ENCODE measurements at places on chromosomes 4 and X.

GRCh38 chrX:24375600-24376131 lies 15.2 kb downstream of the SUPT20HL1 start:
- no peak for DNase-seq

DNA sequence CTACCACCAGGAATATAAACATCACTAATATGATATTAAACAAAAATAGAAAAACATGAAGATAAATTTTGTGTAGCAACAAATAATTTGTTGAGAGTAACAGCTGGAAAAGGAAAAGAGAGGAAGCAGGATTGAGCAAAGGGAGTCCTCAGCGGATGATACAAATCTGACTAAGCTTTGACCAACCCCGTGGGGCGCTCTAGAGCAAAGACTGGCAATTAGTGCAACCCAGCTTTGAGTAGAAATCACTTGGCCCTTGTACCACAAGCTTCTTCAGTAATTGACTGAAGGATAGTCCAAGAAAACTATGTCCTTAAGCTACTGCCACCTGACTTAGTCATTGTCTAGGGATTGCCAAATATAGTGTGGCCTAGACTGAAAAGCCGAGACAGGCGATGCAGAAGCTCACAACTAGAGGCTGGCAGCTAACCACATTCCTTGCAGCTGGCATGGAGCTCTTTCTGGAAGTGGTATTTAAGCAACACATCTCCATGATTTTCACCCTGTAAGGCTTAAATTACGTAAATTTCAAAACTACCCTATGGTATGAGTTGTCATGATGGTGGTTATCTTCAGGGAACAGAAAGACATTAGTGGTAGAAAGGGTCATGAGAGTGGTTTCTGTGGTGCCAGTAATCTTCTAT lies 396.0 kb downstream of the PDGFC start:
- no peak for DNase-seq

GRCh38 chrX:153921070-153921469 lies 5.0 kb downstream of the ARHGAP4 start:
- DNase-seq: no peak

DNA sequence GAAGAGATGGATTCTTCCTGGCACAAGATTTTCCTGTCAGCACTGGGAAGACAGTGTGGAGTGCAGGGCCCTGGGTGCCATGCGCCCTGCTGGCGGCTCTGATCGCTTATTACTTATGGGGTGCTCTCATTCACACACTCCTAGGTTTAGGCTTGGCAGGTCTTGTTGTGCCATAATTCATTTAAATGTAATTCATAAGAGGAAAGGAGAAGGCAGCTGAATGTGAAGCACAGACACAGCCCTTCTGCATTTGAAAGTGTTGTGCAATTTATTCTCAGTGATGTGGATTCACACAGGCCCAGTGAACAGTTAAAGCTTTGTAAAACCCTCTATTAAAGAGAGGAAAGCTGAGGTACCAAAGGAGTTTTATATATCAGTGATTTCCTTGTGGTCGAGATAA lies 249.7 kb downstream of the C4orf33 start:
- DNase-seq: no peak

DNA sequence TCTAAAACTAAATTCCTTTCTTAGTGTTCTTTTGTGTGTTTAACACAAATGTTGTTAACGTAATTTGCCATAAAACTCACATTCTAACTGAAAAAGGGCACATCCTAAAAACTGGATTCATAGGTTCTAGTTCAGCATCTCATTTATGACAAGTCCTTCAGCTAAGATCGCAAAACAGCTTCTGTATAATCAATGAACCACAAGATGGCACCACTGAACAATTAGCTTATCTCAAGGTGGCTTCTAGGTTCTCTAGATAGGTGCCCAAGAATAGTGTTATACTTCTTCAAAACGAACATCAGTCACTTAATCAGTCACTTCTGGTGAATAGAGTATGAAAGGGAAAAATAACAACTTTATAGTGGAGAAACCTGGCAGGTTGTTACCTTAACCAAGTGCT lies 54.3 kb downstream of the NRK start:
- no peak for DNase-seq

DNA sequence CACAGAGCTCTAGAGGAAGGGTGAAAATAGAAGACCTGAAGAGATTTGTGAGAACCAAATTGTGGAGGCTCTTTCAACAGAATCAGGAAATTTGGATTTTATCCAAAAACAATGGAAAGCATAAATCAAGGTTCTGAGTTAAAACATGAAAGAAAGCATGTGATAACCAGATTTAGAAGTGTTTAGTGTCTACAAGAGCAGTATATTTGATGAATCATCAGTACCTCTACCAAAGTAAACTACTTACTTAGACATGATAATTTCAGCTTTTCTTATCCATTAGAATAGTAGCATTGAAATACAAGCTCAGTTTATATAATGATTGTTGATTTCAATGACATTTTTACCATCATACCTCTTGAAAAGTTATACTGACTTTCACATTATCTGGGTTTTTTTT lies 25.9 kb upstream of the INTU start:
- DNase-seq: no peak

GRCh38 chr4:129077326-129077725 lies 16.0 kb downstream of the SCLT1 start:
- no peak for DNase-seq

GRCh38 chr4:8644461-8644891 lies 51.9 kb downstream of the CPZ start:
- DNase-seq: peak; percentile 38

GRCh38 chr4:23091711-23092110 lies 399.0 kb downstream of the GBA3 start:
- no peak for DNase-seq

GRCh38 chr4:155099231-155099630 lies 109.2 kb upstream of the NPY2R start:
- DNase-seq: no peak

- no peak for DNase-seq
Observed at GRCh38 chr4:134390319-134390718, 188.7 kb upstream of the PABPC4L start.

DNA sequence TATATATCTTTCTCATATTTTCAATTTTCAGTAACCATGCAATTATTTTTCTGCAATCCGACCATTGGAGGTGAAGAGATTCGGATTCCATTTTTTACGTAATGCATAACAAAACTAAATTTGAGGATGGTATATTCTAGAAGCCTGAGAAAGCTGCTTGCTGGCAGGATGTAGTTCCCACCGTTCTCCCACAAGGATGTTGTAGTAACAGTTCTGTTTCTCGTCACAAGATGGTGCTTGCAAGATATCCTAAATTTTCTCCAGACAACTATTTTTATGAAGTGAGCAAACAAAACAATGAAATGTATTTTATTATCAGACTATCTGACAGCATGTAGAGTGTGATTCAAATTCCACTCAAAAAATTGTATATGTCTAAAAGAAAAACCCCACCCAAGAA lies 10.7 kb downstream of the PWWP3B start:
- no peak for DNase-seq
